NCI-H187 treated with DMSO at 0.1 percent for 48 hours (cell line): ENCODE measurements at places on chromosomes 2 and 18.

DNA sequence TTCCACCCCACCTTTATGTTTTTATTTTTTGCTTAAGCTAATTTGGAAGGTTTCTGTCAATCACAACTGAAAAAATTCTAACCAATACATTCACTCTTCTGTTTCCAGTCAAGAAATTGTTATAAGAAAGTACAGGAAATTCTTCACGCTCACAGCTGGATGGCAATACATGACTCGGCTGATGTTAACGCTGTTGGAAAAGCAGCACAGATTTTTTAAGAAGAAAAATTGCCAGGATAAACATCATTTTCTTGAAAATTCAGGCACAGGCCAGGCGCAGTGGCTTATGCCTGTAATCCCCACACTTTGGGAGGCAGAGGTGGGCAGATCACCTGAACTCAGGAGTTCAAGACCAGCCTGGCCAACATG lies 46.1 kb downstream of the STPG4 start:
- no peak for DNase-seq

DNA sequence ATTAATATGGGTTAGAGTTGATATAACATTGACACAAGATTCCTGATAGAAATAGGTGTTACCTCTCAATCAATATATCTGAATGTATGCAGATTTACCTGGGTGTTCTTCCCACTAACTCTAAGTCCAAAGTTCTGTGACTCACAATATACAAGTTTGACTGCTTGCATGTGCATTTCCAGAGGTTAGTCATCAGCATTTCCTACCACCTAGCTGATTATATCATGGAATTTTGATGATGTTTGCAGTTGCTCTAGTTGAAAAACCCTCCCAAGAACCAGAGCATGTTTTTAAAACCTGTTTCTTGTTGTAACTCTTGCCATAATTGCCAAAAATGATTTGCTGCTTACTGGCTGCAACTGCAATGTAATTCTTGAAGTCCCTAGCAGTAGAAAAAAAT lies 15.0 kb upstream of the DSG1 start:
- no peak for DNase-seq

GRCh38 chr2:114213808-114214207 lies 228.6 kb upstream of the DPP10 start:
- no peak for DNase-seq

DNA sequence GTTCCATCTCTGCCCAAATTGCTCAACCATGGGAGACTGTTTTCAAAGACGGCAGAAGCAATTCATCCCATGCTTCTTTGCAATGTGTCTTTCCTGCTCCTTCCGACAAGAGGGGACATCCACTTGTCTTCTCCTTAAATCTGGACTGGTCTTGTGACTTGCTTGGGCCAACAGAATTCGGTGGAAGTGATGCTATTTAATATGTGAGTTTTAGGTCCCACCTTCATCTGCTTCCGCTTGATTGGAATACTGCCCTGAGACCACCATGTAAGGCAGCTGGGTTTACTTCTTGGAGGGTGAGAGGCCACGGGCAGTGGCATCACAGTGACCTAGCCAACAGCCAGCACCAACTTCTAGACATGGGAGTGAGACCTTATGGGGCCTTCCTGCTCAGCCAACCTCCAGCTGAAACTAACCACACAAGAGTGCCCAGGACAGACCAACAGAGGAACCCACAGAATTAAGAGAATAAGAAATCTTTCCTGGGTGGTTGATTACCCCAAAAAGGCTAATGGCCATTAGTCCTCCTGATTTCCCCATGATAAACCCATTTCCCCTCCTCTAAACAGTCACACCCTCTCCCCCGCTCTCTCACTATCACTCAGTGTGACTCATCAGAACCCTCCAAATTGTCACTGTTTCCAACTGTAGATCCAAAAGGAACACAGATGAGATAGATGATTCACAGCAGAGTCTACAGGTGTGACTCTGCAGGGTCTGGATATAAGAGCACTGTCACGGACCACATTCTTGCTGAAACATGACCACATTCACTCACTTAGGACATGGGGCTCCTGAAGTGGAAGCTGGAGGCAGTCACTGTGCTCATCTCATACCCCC lies 16.2 kb upstream of the RHOB start:
- DNase-seq, result no peak

- no peak for DNase-seq
Observed at GRCh38 chr18:22683196-22683676, 249.9 kb upstream of the RBBP8 start.

- DNase-seq, result no peak
Observed at GRCh38 chr18:9577361-9577760, 37.0 kb downstream of the PPP4R1 start.

DNA sequence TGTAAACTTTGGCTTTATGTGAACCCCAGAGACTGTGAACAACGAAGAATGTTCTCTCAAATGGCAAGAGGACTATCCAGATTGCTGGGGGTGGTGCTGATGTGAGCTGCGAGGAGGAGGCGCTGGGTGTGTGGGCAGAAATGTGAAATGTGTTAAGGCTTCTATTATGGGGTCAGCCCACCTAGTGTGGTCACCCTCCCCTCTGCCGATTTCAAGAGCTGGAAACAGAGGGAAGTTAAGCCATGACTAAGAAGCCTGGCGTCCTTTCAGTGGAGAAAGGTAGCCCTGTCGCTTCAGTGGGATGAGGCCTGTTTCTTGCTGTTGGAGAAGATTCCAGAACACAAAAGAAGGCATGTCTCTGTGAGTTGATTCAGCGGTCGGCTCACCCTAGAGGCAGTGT lies 89.0 kb upstream of the KCTD1 start:
- no peak for DNase-seq

GRCh38 chr2:219209236-219210195 lies 2.9 kb downstream of the ZFAND2B start:
- DNase-seq, result no peak

GRCh38 chr2:73827018-73827417 lies 1.7 kb upstream of the STAMBP start:
- DNase-seq, result no peak

DNA sequence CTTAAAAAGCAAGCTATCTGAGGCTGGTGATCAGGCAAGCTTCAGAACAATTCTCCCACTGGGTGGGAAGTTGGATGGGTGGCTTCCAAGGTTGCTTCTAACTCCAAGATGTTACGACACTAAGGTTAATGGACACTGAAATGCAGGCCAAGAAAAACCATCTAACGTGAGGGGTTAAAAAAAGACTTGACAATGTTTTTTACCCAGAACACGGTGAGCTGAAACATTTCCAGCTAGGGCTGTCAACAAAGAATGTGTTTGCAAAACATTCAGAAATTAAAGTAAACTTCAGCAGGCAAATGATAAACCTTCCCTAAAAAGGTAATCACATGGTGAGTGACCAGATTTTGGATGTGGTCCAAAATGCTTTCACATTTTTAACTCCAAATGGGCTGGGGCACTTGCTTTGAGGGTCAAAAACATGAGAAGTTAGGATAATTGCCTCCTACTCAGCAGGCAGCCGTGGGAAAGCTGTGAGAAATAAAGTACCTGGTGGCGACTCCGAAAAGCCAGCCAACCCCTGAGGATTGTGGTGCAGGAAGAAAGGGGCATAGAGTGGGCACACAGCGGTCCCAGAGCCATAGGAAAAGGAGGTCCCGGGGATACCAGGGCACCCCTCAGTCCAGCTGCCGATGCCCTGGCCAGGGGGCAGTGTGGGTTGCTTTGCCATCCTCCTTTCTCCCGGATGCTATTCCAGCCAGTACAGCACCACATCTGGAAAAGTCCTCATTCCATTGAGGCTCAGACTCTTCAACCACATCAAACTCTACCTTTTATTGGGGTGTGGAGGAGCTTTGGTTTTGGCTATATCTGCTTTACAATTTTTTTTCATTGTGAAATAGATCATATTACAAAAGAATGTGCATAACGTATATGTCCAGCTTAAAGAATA lies 90.0 kb upstream of the ATL2 start:
- DNase-seq, result no peak

DNA sequence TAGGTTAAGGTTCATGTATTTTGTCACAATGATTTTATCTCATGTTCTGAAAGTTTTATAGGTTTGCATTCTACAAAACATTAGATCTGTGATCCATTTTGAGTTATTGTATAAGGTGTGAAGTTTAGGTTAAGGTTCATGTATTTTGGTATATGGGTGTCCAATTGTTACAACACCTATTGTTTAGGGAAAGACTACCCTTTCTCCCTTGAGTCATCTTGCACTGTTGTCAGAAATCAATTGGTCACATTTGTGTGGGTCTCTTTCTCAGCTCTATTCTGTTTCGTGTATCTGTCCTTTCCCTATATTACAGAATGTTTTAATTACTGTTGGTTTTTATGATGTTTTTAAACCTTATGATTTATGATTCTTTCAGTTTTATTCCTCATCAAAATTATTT lies 192.3 kb downstream of the MCFD2 start:
- no peak for DNase-seq

DNA sequence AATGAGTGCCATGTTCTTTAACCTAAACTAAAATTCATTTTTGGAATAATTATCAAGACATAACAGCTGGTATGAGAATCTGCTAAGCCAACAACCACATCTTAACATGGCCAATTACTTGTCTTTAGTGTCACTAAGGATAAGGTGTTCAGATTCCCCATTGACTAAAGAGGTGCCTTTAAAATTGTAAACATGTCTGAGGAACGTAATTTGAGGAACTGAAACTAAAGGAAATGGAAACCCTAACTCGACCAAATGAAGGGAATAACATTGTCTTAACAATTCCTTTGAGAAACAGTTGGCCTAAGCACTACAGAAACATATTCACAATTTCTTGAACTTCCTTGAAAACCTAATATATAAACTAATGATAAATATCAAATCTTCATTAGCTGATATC lies 355.4 kb upstream of the GULP1 start:
- DNase-seq, result no peak

GRCh38 chr18:63410792-63411191 lies 11.5 kb downstream of the VPS4B start:
- DNase-seq, result no peak

DNA sequence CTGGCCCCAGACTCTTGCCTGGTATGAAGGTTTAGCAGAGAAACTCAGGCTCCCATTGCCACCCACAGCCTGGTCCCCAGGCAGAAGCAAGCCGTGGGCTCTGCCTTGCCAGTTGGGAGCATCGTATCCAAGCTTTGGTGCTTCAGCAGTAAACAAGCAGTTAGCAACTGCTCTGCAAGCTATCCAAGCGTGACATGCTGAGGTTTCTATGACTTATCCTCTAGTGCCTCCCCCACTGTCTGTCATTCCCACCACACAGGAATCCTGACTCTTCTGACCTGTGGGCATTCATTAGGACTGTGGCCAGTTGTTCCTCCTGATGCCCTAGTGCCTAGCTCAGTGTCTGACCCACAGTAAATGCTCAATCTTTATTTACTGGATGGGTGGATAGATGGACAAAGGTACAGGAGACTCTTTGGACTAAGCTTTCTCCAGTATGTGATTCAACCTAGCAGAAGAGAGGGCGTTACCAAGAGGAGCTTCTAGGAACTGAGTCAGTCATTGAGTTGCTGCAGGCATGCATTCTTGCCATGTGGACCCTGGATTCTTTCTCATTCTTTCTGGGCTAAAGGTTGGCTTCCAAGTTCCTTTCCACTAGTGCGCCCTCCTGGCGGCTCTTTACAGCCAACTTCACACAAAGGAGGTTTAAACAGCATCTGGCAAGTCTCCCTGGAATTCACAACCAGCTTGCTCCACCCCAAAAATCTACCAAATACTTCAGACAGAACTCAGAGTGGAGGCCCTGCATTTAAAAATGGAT lies 40.6 kb upstream of the MRPL19 start:
- DNase-seq, result no peak

- no peak for DNase-seq
Observed at GRCh38 chr2:159188449-159188848, 98.1 kb downstream of the WDSUB1 start.

DNA sequence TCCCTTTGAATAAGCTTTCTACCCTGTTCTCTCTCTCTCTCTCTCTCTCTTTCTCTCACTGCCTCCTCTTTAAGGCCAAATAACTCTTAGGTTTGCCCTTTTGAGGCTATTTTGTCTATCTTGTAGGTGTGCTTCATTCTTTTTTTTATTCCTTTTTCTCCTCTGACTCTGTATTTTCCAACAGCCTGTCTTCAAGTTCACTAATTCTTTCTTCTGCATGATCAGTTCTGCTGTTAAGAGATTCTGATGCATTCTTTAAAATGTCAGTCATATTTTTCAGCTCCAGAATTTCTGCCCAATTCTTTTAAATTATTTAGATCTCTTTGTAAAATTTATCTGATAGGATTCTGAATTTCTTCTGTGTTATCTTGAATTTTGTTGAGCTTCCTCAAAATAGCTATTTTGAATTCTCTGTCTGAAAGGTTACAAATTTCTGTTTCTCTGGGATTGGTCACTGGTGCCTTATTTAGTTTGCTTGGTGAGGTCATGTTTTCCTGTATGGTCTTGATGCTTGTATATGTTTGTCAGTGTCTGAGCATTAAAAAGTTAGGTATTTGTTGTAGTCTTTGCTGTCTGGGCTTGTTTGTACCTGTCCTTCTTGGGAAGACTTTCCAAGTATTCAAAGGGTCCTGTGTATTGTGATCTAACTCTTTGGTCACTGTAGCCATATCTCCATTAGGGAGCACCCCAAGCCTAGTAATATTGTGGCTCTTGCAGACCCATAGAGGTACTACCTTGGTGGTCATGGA lies 35.4 kb upstream of the DYNC1I2 start:
- DNase-seq, result no peak

DNA sequence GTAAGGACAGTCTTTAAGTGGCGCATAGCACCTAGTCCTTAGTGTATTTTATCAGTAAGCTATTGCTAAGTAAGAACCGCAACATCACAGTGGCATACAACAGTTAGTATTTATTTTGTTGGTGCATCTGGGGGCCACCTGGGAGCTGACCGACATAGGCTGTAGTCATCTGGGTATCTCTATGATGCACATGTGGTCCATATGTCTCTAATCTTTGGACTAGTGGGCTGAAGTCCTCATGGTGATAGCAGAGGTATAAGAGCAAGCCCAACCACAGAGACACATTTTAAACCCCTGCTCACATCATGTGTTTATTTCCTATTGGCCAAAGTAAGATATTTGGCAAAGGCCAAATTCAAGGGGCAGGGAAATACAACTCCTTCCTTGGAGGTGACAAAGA lies 2.9 kb downstream of the CAMKMT start:
- DNase-seq, result no peak

DNA sequence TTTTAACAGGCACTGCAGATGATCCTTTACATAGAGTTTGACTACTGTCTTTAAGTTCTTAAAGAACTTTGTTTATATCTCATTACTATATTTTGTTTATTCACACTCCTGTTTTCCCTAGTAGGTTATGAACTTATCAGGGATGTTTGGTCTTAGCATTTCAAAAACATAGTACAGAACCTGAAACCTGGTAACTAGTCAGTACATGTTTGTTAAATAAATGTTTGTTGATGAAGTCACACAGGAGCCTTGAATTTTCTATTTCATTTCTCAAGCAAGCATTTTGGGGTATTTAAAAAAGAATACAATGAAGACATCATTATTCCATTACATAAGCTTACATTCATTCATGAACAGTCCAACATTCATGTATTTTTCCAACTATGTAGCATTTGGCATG lies 280.3 kb upstream of the ZSWIM2 start:
- no peak for DNase-seq

DNA sequence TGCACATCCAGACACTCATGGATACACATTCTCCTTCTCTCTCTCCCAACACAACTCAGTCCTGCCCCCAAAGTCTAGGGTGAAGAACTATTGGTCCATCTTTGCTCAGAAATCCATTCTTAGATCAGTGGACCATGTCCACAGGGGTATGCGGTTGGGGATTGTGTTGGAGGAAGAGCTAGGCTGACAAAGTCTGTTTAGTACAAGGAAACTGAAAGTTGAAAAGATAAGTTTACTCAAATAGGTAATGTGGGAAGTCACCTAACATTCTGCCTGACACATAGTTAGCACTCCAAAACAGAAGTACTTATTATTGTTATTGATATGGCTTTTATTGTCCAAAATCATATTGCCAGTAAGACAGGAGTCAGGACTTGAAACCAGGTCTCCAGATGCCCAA lies 55.9 kb downstream of the ALK start:
- no peak for DNase-seq
